GM19239 (cell line): ENCODE measurements at places on chromosomes 3 and 15.

DNA sequence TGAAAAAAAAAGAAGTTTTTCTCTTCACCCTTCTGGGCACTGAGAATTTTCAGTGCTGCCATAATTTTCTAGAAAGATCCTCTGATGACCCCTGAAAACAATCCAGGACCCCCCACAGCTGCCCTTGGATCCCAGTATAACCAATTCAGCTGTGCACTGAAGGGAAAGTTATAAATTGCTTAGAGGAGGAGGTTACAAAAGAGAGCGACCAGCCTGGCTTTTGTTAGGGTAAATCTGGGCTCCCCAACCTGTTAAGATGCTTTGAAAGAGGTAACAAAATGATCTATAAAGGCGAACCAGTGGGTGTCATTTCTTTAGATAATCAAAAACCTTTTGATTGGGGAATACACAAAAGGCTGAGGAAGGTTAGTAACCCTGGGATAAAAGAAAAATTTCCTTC is 407.9 kb upstream of the ATP11B start:
- DNase-seq: no peak

DNA sequence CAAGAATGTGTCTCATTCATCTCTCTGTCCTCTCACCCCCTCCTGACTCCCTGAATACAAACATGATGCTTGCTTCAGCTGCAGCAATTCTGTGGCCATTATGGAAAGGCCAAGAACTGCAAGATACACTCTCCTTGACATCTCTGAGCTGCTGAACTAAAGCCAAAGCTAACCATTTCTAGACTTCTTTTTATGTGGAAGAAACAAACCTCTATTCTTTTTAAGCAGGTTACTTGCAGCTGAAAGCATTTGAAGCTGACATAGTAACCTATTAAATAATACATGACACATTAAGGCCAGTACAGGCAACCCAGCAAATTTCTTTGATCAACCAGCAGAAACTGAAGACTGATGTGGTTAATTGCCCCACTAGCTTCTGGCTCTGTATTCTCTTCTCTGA is 17.5 kb downstream of the FHIT start:
- DNase-seq: no peak

- DNase-seq: no peak
Measured at GRCh38 chr3:187243933-187244524, 46.7 kb downstream of the RTP1 start.

GRCh38 chr15:98800437-98801233 is 152.3 kb downstream of the IGF1R start:
- DNase-seq: no peak

- no peak for DNase-seq
Measured at GRCh38 chr3:69567023-69567709, 172.1 kb upstream of the MITF start.

DNA sequence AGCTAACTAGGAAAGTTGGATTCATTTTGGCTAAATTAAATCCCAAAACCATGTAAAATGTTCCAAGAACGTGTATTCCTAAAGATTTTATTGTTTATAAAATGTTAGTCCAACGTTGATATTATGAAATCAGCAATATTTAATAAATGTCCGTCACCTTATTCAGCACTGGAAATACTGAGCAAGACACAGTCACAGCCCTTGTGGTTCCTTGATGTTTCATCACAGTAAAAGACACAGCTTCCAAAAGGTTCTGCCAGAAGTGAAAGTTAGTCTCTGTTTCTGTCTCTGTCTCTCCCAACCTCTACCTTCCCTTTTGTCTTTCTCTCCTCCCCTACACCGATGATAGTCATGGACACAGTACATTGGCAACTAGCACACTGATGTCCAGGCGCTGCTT is 82.2 kb upstream of the BOC start:
- DNase-seq: no peak

DNA sequence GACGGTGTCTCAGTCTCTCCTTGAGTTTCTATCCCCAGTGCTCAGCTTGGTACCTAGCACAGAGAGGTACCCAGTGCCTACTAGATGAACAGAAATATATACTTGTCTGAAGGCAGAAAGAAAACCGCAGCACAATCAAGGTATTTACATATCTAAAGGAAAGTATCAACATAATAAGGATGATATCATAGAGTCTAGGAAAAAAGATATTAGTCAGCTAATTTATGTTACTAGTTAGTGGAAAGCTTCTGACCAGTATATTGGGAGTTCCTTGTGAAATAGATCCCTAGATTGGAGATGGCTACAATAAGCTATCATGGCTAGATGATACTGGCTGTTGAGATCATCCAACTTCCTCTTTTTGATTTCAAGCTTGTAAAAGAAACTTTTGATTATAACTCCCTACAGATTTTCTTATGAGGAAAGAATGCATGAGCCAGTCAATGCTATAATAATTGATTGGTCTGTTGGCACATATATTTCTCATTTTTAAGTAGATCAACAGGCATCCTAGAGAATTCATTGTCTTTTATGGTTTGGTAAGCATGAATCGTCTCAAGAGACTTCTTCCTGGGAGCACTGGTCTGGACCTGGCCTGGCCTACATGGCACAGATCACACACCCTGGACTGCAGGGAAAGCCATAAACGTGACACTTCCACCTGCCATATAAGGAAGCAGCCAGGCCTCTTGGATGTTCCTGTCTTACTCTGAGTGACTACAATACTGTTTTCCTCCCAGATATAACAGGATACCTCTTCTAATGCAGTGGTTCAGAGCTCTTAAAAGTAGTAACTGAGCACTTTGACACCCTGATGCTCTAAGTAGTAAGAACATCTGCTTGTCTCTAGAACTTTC is 60.7 kb downstream of the IMPG2 start:
- DNase-seq: no peak

GRCh38 chr3:13045904-13046568 is 27.2 kb downstream of the IQSEC1 start:
- DNase-seq: peak; percentile 80

GRCh38 chr3:78427303-78427702 is 1340.5 kb downstream of the ROBO1 start:
- DNase-seq: no peak

GRCh38 chr15:48536681-48537091 is 108.8 kb downstream of the FBN1 start:
- DNase-seq: no peak

- DNase-seq: no peak
Measured at GRCh38 chr3:41002104-41002503, 197.2 kb upstream of the CTNNB1 start.

DNA sequence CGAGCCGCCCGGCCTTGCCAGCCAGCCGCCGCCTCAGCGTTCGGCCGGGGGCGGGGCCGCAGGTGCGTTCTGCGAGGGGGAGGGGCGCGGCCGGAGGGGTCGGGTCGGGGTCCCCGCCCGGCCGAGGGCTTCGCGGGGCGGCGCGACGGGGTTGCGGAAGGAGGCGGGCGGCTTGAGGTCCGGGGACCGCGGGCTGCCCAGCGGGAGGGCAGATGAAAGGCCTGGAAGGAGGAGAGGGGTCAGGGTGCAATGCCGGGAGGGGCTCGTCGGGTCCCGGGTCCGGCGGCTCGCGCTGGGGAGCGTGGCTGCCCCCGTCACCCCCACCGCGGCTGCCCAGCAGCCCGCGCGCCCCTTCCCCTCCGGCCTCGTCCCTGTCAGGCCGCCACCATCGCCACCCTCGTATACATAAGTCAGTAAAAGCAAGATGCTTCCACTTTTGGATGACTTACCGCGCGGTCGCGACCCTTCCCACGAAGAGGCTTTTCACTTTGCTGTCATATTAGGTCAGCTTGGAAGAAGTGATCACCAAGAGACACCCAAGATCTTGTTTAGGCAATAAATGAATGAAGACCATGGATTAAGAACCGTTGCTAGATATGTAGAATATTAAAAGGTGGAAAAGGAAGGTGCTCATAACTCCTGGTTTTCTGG is 620 bp upstream of the ANP32A start:
- DNase-seq: no peak

GRCh38 chr3:152376351-152377183 is 107.8 kb downstream of the MBNL1 start:
- no peak for DNase-seq

DNA sequence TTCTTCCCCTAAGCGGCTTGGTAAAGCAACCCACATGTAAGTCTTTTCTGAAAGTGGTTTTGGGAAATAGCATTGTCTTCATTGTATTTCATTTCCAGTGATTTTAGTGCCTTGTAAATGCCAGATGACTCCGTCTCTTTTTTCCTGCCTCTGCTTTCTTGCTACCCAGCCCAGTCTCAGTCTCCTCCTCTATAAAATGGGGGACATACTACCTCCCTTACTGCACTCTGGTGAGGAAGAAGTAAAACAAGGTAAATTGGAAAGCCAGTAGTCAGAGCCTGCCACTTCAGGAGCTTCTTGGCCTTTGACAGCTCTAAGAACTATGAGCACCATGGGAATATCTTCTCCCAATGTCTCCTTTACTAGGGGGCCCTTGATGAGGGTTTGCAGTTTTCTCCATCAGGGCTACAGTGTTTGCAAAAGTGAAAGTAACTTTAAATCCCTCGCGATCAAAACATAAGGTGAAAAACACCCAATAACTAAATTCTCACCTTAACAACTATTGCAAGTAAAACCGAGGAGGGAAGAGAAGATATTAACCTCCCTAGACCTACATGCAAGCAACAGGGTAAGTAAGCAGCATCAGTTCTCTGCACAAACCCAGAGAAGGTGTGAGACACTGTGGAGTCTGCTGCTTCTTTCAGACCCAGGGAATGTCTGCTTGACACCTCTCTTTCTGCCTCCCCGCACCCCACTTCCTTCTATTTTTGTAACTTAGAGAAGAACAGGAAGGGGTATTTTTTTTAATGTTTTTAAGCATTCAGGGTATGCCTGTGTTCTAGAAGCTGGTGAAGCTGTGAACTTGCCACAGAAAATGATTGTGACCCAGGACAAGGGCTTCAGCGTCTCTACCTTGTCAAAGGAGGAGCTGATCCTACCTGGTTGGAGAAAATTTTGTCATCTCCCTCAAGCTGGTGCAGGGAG is 159.1 kb upstream of the EOMES start:
- no peak for DNase-seq

DNA sequence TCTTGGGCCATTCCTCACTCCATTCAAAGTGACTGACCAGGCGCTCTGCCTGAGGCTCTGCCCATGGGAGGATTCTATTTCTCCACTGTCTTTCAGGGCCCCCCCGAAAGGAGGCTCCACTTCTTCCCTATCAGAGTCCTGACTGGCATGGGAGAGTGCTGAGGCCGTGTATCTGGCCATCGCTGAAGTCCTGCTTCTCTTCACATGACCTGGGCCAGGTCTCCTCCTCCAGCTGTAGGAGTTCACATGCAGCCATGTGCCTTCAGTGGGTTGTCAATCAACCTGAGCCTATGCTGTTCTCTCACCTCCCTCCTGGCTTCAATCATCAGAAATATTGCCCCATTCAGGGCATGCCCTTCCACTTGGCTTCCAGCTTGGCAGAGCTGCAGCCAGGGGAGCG is 12.8 kb upstream of the APBA2 start:
- DNase-seq: no peak

DNA sequence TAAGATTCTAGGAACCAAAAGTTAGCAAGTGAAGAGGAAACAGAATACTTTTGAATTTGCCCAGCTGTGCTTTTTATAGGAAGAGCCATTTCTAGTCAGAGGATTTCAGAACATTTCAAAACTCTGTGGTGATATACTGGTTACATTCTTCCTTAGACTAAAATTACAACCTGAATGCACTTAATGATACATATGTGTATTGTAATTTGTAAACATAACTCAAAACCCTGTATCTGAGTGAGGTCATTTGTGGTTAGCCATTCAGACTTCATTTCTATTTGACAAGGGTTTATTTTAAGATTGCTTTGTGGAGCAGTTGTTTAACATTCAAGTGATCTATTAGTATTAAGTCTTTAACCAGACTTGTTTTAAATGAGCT is 59.4 kb upstream of the TRIM71 start:
- DNase-seq: no peak

- no peak for DNase-seq
Measured at GRCh38 chr3:42273361-42273760, 7.4 kb upstream of the CCK start.

DNA sequence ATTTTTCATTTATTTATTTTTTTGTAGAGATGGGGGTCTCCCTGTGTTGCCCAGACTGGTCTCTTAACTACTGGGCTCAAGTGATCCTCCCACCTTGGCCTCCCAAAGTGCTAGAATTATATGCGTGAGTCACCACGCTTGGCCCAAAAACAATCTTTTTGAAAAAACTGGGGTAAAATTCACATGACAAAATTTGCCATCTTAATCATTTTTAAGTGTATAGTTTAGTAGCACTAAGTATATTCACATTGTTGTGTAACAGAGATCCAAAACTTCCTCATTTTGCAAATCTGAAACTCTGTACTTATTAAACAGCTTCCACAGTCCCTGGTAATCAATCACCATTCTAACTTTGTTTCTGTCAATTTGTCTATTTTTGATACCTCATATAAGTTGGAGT is 5.2 kb downstream of the SNX1 start:
- no peak for DNase-seq

DNA sequence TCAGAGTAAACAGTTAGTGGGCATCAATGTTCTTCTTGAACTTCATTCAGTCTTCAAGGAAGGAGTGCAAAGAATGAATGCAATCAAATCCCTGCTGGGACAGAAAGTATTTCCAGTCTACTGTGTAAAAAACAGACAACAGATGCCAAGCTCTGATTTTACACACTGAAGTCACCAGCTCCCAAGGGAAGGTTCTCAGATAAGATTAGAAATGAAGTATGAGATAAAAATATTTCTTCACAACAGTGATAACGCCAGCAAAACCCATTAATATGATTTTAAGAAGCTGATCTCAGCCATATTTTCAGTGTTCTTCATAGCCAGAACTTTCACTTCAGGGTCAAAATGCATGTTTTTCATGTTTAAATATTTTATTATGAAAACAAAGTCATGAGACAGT is 265.6 kb downstream of the CTNNB1 start:
- DNase-seq: no peak

- DNase-seq: no peak
Measured at GRCh38 chr3:98893740-98894139, 7.8 kb downstream of the DCBLD2 start.

GRCh38 chr3:38028621-38029361 is 651 bp downstream of the PLCD1 start:
- no peak for DNase-seq

DNA sequence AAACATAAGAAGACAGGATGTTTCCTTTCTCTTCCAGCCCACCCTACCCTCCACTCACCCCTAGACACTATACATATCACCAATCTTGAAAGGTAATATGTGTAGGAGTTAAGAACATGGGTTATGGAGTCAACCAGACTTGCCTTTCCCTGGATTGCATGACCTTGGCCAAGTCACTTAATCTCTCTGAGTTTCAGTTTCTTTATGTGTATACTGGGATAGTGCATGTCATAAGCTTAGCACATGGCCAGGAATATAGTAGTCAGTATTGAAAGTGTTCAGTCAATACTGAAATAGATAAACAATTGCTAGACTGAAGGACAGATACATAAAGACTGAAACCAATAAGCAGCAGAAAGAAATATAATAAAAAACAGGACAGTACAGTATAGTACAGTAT is 283.2 kb upstream of the STT3B start:
- DNase-seq: no peak

GRCh38 chr15:67037694-67038093 is 27.7 kb upstream of the SMAD3 start:
- no peak for DNase-seq

DNA sequence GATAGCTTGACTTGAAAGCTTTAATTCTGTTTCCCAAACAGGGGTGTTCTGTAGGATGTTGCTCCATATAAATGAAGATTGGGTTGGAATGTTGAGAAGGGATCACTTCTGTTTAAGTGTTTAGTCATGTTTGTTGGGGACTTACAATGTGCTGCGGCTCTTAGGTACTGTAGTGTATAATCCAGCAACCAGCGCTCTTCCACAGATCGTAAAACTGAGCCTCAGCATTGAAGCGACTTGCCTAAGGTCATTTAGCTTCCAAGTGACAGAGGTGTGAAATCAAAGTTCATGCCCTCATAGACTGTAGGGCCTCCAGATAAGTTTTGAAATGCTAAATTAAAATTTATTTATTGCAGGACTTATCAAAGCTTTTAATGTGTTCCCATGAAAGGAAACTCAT is 1.8 kb downstream of the MKRN2 start:
- DNase-seq: no peak
